ENCODE measurements at places on chromosomes 6 and 20.

- DNase-seq, result no peak
These were observed 3.9 kb downstream of the SYTL3 start for GRCh38 chr6:158653577-158654354.

DNA sequence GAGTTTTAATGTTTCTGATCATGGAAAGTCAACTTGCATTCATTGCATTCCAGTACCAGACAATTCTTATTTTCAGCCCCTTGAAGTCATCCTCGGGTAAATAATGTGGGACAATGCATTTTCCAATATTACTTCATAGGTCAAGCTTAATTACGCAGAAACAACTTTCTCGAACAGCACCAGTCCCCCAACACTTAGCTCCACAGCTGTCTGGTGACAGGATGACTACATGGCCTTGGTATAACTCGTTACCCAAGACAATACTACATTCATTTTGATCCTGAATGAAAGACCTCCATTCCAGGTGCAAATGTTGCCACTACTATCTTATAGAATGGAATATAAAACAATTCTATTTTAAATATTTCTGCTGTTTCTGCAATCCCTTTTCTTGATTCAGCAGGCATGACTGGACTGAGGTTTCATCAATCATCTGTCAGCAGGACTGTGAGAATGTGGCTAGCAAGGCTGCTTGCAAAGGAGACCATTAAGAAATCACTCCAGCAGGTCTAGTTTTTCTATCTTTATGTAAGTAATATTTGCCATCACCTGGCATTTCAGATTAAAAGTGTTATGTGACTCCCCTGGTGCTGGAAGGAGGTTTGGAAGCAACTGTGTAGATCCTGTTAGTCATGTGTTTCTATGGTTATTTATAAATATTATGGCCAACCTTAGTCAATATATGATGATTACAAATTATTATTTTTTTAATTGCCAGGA lies 147.9 kb downstream of the HAO1 start:
- DNase-seq, result no peak

DNA sequence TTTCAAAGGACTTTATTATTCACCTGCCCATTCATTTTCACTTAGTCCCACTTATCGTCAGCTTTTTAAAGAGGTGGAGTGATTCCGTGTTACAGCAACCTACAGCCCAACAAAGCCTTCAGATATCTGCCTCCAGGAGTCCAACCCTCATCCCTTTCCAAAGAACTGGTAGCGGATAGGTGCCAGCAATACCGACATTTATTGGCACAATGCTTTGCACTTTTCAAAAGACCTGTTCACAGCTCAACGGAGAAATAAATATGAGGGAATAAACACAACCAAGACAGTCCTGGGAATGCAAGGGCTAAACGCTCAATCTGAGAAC lies 819 bp upstream of the MTRF1L start:
- DNase-seq, result no peak

DNA sequence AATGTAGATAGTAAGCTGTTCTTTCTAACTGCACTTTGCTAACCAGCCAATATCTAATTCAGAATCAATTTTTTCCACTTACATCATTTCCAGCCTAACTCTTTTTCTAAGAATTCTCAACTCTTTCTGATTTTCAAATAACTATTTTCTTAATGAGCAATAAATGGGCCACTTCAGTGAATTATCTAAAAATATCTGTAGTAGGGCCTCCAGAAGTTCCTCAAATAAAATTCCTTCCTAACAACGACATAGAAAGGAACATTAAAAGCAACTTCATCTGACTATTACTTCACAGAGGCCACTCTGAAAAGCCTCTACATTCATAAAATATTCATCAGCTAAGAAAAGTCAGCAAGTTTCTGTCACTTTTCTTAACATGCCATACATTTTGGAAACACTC lies 4.8 kb downstream of the COL12A1 start:
- no peak for DNase-seq

DNA sequence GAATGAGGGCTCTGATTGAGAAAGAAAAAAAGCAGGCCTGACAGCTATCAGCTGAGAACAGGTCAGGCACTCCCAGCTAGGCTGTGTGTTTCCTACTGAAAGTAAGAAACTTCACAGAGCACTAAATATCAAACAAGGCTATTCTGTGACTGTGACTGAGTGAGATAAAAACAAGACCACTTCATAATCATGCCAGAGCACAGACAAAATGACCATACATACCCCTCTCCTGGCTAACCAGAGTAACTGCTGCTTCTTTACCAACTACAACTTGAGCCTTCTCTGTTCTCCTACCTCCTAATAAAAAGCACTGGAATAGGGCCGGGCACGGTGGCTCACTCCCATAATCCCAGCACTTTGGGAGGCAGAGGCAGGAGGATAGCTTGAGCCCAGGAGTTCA lies 6.8 kb upstream of the BTN1A1 start:
- no peak for DNase-seq

GRCh38 chr6:22828179-22829062 lies 259.1 kb downstream of the HDGFL1 start:
- no peak for DNase-seq

- no peak for DNase-seq
These were observed 163.0 kb upstream of the KCNG1 start for GRCh38 chr20:51185861-51186260.

GRCh38 chr6:142879076-142879475 lies 65.9 kb downstream of the HIVEP2 start:
- DNase-seq, result no peak

GRCh38 chr6:28988536-28989311 lies 16.4 kb downstream of the ZNF311 start:
- no peak for DNase-seq

DNA sequence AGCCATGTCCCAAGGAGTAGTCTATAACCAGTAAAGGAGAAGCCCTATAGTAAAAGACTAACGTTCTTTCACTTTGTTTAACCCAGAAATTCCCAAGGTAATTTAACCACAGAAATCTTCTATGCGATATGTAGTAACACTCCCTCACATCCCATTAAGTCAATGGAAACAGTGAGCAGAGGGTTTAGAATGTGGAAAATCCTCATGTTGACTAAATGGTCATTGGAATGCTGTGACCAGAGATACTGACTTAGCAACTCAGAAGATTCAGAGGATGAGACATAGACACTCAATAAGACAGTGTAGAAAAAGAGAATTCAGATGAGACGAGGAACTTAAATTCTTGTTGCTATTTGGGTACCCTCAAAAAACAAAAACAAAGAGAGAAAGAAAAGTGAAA lies 562.2 kb upstream of the NOX3 start:
- DNase-seq, result no peak

- DNase-seq, result no peak
These were observed 16.6 kb downstream of the ATG5 start for GRCh38 chr6:106308985-106309384.

GRCh38 chr20:12653642-12654041 lies 355.1 kb upstream of the SPTLC3 start:
- no peak for DNase-seq

GRCh38 chr20:40922865-40923264 lies 105.8 kb upstream of the TOP1 start:
- no peak for DNase-seq

DNA sequence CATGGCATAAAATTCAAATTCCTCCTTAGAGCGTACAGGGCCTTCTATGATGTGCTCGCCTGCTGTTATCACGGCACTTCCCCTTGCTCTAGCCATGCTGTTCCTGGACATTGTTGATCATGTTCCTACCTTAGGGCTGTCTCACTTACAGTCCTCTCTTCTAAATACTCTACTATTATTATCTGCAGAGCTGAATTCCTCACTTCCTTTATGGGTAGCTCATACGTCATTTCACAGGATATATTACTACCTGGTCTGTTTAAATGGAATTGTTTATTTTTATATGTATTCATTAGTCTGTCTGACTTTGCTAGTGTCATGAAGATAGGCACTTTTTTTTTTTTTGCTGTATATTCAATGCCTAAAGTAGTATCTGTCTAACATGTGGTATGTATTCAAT lies 94.7 kb upstream of the FLRT3 start:
- no peak for DNase-seq

DNA sequence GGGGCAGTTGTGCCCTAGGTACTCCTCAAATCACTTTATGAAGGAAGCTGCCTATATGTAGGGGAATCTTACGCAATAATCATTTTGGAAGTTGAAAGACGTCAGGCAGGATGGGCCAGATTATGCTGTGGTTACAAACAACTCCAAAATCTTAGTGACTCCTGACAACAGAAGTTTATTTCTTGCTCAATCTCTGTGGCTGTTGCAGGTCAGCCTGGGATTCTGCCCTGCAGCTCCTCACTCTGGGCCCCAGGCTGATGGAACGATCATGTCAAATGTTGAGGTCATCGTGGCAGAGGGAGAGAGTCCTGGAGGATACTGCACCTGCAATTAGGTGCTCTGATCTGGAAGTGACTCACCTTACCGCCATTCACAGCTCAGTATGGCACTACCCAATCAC lies 88.4 kb downstream of the ZDHHC14 start:
- DNase-seq, result no peak

- DNase-seq, result no peak
These were observed 59.6 kb upstream of the SPDEF start for GRCh38 chr6:34615574-34616226.

GRCh38 chr6:134415656-134416055 lies 97.7 kb upstream of the SGK1 start:
- DNase-seq, result no peak

GRCh38 chr6:141133346-141133745 lies 999.4 kb upstream of the GJE1 start:
- no peak for DNase-seq

- no peak for DNase-seq
These were observed 398.4 kb downstream of the BTBD9 start for GRCh38 chr6:38241200-38241871.
